ENCODE measurements at places on chromosomes 6 and 20.
A peak's percentile ranks its signal among the peaks of the same experiment; 100 is the strongest.

- DNase-seq, result no peak
These were observed 2.1 kb downstream of the C6orf141 start for GRCh38 chr6:49552596-49552995.

DNA sequence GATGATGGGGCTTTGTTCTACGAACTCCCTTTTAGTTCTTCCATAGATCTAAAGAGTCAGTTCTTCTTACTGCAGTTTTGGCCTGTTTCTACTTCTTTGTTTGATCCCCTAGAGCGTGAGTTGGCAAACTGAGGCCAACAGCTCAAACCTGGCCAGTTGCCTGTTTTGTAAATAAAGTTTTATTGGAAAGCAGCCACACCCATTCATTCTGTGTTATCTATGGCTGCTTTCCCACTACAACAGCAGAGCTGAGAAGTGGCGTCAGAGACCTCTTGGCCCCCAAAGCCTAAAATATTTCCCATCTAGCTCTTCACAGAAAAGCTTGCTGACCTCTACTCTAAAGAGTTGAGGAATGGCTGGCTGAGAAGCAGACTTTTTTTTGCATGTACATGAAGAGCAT lies 52.2 kb downstream of the EYA2 start:
- DNase-seq, result no peak

GRCh38 chr6:137283940-137284810 lies 65.0 kb upstream of the IFNGR1 start:
- no peak for DNase-seq

GRCh38 chr6:97674802-97675201 lies 391.8 kb upstream of the MMS22L start:
- peak; percentile 80 for DNase-seq

DNA sequence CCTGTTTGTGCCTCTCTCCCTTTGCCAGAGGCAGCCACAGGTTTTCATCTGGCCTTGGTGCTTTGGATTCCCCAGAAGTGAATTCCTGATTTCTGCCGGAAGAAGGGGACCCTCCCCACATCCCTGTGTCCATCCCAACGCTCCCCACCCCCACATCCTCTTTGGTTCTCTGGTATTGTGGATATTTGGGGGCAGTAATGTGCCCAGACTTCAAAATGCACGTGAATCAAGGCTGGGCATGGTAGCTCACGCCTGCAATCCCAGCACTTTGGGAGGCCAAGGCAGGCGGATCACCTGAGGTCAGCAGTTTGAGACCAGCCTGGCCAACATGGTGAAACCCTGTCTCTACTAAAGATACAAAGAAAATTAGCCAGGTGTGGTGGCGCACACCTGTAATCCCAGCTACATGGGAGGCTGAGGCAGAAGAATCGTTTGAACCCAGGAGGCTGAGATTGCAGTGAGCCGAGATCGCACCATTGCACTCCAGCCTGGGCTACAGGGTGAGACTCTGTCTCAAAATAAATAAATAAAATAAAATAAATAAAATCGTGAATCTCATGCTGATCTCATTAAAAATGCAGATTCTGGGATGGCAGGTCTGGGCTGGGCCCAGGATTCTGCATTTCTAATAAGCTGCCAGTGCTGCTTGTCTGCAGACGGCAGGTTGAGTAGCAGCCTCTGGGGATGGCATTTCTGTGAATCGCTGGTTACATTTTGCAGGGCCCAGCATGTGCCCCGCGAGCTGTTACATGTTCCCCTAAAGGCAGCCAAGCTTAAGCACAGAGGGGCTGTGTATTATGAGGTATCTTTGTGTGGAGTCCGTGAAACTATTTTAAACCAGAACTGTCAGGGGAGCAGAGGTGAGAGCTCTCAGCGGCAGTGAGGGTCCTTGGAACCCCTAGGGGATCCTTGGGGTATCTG lies 49.0 kb downstream of the SYNJ2 start:
- DNase-seq, result no peak

- no peak for DNase-seq
These were observed 12.8 kb upstream of the ELOVL5 start for GRCh38 chr6:53361549-53362031.

DNA sequence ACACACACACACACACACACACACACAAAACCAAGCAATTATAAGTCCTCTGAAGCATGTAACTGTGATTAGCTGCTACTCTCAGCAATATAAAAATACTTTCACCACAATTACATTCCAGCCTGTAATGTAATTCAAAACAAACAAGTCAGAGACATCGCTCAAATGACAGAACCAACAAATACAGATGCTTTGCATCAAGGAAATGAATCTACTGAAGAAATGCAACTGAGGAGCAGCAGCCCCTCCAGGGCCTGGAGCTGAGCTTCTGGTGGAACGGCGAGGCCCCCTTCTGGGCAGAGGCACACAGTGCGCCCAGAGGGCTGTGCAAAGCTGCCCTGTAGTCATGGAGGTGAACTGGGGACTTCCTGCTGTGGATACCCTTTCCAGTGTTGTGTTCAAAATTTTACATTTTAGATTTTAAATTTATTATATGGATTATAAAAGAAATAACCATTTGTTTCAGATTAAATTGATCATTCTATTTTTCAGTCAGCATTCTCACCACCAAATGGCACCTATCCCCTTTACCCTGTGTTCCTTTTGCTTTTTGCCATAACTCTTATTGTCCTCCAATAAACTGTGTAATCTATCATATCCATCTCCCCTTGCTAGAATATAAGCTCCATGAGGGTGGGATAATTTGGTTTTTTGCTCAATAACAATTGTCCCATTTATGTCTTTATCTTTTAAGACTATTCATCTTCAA lies 23.2 kb downstream of the ADAT2 start:
- DNase-seq, result peak; percentile 81

DNA sequence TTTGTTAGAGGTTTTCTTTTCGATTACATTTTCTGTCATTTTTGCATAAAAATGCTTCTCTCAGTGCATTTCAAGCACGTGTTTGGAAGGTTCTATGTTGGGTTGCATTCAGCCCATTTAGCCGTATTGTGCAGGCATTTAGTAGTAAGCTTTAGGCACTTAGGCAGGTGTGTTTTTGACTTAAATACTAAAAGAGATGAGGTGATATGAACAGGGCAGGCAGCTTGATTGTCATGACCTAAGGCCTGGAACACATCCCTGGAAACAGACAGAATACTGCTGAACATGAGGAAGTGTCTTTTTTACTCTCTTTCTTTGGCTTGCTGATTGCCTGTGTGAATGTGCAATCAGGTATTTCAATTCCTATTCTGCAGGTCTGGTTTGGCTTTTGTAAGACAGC lies 610.5 kb upstream of the MAN1A1 start:
- DNase-seq, result no peak

DNA sequence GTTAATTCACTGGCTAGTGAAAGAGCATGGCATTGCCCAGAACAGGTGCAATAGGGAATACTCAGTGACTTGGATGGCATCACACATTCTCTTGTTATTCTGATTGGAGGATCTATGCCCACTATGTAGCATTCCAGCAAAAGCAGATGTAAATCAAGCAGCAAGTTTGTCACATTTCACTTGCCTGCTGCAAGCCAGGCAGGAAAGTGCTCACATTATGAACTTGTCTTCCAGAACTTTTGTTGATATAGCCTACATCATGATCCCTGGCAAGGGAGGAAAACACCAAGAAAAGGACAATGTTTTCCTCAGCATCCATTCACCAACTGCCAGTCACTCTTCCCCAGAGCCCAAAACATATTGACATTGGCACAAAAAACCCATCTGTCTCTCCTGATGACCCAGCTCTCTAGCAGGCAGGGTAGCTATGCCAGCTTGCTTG lies 77.8 kb downstream of the ARHGAP18 start:
- DNase-seq, result no peak

DNA sequence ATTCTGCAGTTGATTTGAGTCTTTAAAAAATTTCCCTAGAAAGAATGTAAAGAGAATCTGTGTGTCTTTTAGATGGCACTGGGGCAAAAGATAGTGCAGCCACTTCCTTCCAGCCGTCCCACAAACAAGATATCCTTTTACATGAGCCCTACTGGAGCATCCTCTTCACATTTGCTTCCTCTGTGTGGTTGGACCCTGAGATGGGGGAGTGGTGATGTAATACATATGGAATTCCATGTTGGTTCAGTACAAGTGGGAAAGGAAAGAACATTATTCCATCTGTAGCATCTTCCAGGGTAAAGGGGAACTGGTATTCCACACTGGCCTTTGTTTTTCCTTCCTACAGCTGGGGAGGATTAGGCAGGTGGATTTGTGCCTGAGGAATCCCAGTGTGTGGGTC lies 78.9 kb upstream of the ISM1 start:
- DNase-seq, result no peak

- DNase-seq, result no peak
These were observed 670 bp downstream of the NCOA5 start for GRCh38 chr20:46089167-46089416.

GRCh38 chr6:72616406-72617015 lies 5.4 kb upstream of the KCNQ5 start:
- DNase-seq, result no peak

DNA sequence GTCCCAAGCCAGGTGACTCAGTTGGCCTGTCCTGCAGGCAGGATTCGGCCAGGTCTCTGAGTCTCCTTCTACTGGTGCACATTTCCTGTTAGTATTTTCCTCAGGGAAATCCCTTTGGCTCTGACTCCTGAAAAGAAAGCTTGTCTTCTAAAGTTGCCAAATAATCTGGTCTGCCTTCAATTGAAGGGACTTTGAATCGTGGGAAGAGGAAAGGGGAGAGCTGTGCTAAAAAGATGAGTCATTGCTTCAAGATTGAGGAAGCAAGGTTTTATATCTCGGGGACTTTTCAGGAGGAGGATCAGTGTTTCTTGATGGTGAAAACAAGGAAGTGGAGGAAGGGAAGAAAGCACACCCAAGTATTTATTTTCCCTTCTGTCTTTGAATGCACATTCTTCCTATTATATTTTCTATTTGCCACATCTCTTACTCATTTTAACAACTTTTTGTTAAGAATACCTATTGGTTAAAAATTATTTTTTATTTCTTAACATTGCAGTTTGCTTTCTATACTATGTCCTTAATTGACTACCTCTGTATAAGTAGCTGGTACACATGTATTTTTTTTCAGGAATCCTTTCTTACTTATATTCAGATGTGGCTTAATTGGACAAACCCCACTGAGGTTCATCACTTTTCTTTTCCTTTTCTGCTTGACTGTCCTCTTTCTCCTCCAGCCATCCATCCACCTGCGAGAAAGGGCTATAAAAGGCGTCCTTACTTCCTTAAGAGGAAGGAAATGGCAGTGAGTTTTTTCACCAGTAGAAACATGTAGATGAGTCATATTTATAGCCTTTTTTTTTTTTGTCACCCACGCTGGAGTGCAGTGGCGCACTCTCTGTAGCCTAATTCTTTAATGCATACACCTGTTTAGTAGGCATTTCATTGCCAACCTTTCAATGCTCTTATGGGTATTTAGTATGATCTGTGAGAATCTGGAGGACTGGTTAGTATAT lies 15.0 kb upstream of the IFNGR1 start:
- DNase-seq, result peak; percentile 77

DNA sequence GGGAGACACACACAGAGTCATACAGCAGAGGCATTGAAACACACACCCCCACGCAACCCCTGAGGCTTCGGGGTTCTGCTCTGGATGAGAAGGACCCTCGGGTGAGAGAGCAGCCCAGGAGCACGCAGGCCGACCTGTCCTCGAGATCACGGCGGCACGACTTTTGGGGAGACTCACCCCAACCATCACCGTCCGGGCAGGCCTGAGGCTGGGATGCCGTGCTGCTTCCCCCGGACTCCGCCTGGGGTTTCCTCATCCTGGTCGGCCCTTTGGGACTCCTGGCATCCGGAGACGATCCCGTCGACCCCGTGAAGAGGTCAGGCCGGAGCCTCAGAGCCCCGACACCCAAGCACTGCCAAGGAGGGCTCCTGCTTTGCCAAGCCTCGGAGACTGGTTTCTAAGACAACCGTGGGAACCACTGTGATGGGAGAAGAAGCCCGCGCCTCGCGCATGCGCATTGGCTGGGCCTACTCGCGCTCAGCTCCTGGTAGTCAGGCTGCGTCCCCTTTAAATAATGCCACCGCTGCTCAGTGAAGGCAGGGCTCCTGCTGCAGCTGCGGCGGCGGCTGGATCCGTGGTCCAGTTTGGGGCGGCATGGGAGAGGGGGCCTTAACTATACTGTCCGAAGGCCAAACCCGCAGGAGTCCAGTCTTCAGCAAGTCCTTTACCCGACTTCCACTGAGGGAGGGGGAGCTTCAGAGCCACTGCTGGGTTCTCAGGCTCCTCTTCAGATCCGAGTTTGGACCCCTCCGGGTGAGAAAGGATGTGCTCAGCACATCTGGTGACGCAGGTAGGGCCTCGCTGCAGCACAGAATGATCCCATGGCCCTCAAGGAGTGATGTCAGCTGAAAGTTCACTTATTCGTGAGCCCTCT lies 171.4 kb upstream of the ZNF337 start:
- DNase-seq, result no peak

- DNase-seq, result no peak
These were observed 217.2 kb downstream of the BCAS1 start for GRCh38 chr20:53853111-53853713.

DNA sequence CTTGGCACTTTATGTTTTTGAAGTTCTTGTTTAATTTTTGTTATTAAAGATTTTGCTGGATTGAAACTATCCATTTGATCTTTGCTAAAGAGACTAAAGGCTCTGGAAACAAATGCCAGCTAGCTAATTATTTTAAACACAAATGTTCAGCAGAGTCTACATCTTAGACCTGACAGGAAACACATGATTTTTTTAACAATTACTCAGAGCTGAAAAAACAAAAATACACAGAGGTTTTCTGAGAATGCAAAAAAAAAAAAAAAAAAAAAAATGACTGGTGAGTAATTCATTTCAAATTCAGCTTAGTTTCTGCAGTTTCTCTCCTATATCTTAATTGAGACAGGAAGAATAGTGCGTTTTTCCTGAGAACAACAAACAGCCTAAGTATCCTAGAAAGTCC lies 448.0 kb downstream of the TENT5A start:
- no peak for DNase-seq

DNA sequence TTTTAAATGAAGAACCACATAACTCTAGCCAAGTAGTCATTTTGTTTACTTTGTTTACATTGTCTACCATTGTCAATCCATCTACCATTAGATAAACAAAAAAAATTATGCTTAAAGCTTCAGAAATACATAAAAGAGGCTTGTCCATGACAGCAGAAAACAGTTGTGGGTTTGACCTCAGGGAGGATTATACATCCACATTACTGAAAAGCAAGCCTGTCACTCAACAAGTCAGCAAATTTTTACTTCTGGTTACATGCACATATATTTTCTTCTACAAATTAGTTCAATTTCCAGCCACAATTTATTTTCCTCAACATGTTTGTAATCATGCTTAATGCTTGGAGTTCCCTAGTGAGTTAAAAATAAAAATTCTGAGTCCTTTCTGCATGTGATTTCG lies 713.3 kb downstream of the COL12A1 start:
- no peak for DNase-seq
